ENCODE measurements at places on chromosomes 2 and 18. TPM values are rescaled to one million over a fixed set of nuclear protein-coding genes. Genes with fewer than 3 reads are reported as not detected.

DNA sequence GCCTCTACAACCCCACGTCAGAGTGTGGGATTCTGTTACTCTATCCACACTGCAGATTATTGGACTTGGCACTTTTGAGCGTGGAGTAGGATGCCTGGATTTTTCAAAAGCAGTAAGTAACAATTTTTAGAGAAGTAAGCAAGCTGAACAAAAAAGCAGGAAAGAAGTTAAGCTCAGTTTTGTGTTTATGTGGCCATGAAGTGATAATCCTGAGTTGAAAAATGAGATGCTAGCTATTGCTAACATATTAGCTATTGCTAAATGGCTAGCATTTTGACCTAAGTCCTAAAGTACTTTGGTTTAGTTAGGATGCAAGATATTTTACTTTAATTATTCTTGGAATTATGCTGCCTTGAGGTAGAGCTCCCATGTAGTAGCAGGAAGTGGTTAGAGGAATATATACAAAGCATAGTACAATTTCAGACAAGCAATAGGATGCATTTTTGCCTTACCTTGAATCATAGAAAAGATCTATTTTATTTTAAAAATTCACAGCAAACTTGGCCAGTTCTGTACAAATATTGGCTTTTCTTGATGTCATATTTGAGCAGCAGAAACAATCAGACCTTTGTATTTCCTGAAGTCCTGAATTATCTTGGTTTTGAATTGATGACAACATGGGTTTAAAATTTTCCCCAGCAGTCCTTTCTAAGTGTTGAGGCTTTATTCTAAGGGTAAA is 74.6 kb downstream of the COX7A2L start:
- DNase-seq: no peak

GRCh38 chr2:67412424-67412823 is 15.3 kb downstream of the ETAA1 start:
- DNase-seq: no peak

DNA sequence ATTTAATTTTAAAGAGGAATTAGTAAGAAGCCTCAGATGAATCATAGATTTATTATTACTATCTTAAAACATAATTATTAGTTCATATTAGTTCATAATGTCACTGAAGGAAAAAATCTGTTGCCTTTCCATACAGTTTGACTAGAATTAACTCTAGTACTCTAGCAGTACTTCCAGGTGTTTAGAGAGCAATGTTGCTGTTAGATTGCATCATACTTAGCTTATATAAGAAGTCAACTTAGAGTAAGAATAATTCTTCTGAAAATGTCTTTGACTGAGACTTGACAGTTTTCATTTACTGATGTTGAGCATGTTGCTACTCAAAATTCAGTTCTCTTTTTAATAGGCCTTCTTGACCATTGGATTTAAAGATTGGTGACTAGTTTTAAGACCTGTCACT is 4.7 kb downstream of the RAB3GAP1 start:
- no peak for DNase-seq

DNA sequence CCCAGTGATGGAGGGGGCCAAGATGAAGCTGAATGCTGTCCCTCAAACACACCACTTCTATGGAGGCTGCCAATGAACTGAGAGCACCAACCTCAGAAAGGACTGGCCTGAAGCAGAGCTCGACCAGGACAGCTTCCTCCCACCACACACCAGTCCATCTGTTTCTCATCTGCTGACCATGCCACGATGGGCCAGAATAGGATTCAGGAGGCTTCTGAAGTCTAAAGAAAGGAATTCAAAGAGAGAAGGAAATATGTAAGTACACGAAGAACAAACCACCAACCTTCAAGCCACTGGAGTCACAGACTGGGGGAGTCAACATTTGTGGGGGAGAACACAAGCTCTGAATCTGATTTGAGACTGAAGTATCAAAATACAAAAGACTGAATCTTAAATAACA is 157.6 kb upstream of the CCDC68 start:
- no peak for DNase-seq

GRCh38 chr18:31042406-31043181 is at the start of gene DSC3:
Gene DSC3 (minus strand): TSS chr18:31042742. CDS start chr18:31042660, 82 bp downstream.
- no peak for DNase-seq

- DNase-seq: peak; percentile 25
Observed at GRCh38 chr2:135840601-135841000, 3.6 kb upstream of the LCT start.

- DNase-seq: no peak
Observed at GRCh38 chr2:190105554-190105953, 43.0 kb upstream of the MSTN start.

Gene TDRD15
- not detected for total RNA-seq

Gene UGT1A10
- not detected for total RNA-seq

Data from adrenal gland (tissue), 19 donors.